Fibroblast of skin of left quadriceps (primary cell): ENCODE measurements at places on chromosomes 2 and 18.

GRCh38 chr2:47043142-47043890, 111.8 kb downstream of the STPG4 start:
- peak; percentile 83 for DNase-seq

GRCh38 chr2:183091318-183091953, 12.9 kb downstream of the DUSP19 start:
- DNase-seq: no peak

DNA sequence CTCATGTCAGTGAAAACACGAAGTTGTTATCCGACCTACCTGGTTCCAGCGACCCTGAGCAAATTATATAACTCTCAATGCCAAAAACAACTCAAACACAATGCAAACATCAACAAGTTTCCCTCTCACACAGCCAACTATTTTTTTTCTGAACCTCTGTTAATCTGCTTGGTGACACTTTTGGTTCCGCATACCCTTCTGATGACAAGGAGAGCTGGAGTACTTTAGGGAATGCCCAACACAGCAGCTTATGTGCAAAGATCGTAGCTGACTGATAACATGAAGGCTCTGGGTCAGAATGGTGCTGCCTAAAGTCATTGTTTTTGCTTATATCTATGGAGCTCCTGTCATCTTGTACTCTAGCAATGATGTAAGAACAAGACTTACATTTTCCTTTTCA, 72.7 kb upstream of the CCDC68 start:
- no peak for DNase-seq

DNA sequence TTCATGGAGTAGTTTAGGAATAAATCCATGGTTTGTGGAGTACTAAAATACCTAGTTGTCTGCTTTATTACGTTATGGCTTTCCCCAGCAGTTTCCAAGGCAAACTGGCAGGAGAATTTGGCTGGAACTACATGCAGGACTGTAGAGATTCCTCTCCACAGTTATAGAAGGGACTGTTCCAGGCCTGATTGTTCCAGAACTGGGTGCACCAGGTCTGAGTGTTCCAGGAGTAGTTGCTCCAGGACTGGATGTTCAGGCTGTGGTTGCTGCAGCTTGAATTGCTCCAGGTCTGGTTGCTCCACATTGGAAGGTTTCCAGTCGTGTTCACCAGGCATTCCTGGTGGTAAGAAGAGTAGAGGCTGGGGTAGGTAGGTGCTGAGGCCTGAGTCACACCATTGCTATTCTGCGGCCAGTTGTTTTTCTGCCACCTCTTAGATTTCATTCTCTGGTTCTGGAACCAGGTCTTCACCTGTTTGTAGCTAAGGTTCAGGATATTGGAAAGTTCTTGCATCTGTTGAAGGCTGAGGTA, 28.1 kb downstream of the SGPP2 start:
- DNase-seq: no peak

DNA sequence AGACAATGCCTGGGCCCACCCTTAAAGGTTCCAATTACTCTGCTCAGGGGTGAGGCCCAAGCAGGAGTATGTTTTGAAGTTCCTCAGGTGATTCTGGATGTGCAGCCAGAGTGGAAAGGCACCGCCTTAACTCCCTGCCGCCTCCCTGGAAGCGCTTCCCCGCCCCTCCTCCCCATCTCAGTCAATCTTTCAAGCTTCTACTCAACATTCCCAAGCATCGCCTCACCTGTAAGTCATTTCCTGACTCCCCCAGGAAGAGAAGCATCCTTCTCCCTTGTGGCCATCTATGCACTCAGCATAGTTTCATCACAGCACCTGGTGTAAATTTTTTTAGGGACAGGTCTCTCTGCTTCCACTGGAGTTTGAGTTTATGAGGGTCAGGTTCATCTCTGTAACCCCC, 67.5 kb downstream of the MYL12B start:
- DNase-seq: no peak

- DNase-seq: no peak
Measured at GRCh38 chr2:39571111-39571731, 94.5 kb upstream of the TMEM178A start.

- DNase-seq: no peak
Measured at GRCh38 chr18:55245211-55245614, 286.0 kb upstream of the CCDC68 start.

DNA sequence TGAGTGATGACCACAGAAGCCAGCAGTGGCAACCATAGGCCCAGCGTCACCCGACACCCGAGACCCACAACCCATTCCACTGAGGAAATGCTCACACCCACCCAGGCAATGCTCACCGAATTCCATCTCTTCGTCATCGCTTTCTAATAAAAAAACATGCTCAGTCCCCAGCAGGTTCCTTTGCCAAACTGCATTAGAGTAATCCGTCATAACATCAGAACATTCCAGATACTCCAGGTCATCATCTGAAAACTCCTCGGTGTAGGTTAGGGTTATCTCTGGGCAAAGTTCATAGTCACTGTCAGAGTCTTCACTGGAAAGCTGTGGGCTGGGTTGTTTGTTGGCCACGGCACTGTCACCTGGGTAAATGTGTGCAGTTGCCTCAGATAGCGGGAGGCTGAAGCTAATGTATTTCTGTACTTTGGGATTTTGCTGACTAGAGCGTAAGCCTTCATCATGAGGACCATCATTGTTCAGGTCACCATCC, 49.3 kb downstream of the ALPK2 start:
- DNase-seq: peak; percentile 91

DNA sequence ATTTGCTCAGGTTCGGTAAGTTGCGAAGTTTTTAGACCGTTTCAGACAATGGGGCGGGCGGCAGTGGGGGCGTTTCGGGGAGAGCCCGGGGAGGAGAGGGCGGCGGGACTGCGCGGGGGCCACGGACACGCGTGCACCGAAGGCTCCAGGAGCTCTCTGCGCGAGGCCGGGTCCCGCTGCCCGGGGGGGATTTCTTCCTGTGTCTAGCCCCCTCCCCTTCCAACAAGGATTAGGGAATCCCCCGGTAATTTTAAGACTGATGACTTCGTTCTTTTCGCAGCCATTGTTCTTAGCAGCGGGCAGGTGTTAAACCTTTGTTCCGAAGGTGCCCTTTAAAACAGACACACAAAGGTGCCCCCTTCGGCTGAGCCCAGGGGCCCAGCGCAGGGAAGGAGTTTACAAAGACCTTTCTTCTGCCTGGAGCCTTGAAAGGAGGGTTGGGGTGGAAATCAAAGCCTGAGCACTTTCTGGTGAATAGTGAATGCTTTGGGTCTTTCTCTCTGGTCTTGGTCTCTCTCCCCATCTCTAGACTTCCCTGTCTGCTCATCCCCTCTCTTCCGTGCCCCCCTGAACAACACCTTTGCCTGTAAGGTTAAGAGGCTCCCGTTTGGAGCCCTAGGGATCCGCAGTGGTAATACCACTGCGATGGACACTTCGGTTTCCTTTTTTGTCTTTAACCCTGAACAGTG, 2.1 kb downstream of the TRIB2 start:
- no peak for DNase-seq

GRCh38 chr2:30346471-30347169, 100.4 kb upstream of the LCLAT1 start:
- DNase-seq: no peak

DNA sequence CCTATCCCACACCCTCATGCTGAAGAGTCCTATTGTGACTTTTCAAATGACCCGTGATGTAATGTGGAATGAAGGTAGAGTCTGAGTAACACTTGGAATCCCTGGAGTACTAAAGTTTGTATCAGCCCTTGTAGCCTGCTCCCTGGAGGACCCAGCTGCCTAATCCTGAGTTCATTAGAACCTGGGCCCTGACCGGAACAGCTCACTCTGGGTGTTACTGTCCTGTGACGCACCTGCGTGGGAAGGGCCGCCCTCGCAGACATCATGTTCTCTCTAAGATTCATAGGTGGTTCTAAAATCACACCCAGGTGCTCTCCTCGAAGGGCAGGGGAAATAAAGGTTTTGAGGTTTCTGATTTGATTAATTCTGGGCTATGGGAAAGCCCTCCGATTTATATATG, 62.3 kb downstream of the NCK2 start:
- no peak for DNase-seq

GRCh38 chr18:74950479-74950878, 258.5 kb downstream of the PTGR3 start:
- no peak for DNase-seq
